M059J (cell line): ENCODE measurements at places on chromosomes 13 and 19.

DNA sequence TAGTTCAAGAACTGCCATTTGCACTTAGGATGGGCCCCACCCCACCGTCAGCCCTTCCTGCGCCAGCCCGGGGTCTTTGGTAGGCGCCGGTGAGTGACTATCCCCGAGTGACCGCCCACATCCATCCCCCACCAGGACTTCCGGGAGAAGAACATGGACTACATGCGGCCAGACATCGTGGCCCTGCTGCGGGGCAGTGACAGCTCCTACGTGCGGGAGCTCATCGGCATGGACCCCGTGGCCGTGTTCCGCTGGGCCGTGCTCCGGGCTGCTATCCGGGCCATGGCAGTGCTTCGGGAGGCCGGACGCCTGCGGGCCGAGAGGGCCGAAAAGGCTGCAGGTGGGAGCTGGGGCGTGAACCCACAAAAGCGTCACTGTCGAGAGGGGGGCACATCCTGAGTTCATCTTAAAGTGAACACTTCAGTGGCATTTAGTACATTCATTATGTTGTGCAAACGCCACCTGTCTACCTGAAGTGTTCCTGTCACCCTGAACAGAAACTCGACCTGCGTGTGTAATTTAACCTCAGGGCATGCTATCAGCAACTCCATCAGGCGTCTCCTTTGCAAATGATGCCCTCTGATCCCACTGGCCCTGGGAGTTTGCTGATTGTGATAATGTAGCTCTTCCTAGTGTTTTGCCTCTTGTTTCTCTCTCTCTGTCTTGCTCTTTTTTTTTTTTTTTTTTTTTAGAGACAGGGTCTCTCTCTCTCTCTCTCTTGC, 42.4 kb upstream of the USE1 start:
- DNase-seq = no peak

DNA sequence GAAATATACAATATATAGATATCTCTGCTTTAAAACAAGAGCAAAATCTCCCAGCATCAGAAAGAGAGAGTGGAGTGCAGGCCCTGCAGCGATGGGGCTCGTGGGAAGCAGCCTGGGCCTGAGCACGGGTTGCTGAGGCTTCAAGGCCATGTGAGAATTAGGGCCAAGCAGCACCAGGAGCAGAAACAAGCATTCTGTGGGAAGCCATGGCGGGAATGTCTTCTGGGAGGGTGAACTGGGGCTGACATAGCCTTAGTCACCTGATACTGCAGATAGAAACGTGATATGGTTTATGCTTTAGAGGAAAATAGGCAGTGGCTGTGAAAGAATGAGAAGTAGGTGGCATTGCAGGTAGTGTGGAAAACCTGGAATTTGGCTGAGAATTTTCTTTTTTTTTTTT, 472.3 kb downstream of the IRS2 start:
- DNase-seq = no peak

DNA sequence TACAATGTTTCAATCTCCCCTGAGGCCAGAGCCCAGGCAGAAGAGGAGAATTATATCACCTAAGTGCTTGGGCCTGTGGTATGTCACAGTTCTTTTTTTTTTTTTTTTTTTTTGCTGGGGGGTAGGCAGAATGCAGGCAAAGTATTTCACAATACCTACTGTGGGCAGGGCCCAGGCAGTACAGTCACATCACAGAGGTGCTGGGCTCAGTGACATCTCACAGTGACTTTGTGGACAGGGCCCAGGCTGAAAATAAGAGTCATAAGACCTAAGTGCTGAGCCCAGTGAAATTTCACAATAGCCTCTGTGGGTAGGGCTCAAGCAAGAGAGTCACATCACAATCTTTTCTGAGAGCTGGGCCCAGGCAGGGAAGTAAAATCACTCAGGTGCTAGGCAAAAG, 15.9 kb upstream of the ZNF208 start:
- DNase-seq = no peak

DNA sequence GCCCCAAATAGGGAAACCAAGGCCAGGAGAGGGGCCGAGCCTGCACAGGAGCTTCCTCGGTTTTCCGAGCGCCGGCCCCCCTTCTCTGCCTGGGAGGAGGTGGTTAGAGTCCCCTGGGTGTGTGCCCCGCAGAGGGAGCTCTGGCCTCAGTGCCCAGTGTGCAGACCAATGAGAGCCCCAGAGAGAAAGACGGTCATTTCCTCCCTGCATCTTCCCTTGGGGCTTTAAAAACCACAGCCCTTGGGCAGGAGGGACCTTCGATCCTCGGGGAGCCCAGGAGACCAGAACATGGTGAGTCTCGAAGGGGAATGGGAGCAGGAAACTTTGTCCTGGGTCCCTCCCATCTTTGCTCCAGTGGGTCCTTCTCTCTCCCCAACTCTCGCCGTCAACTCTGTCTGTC, at the start of gene C5AR1:
C5AR1 (plus strand) TSS at position 254 of the 400 bp plus-strand sequence; CDS start at position 289, 35 bp downstream.
- peak; percentile 29 for DNase-seq

DNA sequence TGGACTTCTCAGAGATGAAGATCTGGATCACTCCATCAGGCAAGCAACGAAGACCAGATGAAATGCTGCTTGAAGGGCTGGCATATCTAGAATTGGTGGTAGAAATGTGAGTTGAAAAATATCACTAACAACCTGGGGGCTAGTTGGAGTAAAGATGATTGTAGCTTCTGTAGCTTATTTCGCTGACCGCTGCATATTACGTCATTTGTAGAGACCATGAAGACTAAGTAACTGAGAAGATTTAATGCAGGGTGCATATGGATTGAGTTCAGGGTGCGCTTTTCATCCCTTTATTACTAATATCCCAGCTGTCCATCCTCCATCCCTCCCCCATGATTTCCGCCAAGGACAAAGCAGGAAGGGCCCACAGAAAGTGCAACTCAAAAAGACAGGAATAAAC, 1364.0 kb downstream of the PCDH9 start:
- DNase-seq = no peak

DNA sequence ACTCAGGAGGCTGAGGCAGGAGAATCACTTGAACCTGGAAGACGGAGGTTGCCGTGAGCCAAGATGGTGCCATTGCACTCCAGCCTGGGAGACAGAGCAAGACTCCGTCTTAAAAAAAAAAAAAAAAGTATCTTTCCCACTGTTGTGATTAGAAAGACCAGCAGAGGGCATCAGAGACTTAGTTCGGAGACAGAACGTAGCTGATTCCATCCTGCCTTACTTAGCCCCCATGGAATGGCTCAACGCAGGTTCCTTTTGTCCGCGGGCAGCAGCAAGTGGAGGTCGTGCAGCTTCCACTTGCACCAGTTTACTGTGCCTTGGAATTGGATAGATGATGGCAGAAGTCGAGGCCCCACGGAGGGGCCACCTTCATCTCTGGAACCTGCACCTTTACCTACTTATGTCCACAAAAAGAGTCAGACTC, 8.1 kb downstream of the TIMM29 start:
- DNase-seq = peak; percentile 79

DNA sequence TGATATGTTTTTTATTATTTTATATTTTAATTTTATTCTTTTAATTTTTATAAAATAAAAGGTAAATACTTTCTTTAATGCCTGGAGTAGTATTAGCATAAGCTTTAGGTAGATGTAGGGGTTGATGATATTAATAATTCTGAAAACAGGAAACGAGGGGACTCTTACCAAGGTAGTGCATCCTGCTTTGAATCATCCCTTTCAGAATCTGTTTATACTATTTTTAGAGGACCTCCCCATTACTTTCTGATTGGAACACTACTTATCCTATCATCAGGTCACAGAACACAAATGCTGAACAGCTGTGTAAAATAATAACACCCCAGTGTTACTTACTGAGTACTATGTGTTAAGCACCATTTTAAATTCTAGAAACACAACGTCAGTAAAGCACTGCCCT, 27.3 kb downstream of the COG6 start:
- no peak for DNase-seq

- no peak for DNase-seq
Measured at GRCh38 chr13:105608104-105608503, 927.4 kb downstream of the EFNB2 start.

GRCh38 chr13:106480351-106480910, 55.0 kb downstream of the EFNB2 start:
- no peak for DNase-seq

DNA sequence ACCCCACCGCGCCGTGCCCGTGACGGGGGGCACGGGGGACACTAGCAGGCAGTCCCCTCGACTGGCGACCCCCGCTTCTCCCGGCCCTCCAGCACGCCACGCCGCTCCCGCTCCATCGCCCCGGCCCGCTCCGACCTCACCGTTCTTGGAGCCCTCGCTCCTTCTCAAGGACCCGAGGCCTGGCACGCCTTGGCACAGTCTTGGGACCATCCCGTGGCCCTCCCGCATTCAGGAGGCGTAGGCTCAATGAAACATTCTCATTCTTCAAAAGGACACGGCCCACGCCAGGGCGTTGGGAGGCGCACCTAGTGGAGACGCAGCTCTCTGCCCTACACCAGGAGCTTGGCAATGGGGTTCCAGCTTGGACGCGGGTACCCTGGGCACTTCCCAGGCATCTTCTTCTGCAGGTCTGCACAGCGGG, 473 bp upstream of the CERS1 start:
- peak; percentile 56 for DNase-seq

GRCh38 chr19:53898166-53898565, 10.9 kb upstream of the CACNG7 start:
- DNase-seq = no peak

DNA sequence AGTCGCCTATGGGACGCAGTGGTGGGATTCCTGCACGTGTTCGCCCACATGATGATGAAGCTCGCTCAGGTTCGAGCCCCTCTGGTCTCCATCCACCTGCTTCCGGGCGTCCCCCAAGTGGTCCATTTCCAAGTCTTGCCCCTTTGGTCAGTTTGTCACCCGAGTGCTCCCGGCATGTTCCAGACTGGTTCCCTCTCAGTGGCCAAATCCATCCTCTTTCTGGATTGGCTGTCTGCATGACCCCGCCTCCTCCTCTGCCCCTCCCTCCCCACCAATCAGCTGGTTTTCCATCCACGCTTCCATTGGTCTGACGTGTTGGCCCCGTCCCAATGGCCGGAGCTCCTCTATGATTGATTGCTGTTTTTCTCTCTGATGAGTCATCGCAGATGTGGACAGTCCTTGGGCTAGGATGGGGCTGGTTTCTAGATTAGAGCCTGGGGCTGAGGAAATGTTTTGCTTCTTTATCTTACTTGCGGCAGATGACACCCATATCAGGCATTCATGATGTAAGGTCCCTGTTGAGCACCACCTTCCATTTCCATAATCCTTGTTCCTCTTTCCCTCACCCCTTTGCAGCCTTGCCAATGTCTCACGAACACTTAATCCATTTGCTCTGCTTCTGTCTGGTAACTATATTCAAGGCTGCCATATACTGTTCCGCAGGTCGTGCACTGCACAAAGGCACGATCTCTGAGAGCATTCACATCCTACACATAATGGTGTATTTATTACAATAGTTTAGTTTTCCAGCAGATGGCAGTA, 73.8 kb downstream of the MAP4K1 start:
- peak; percentile 97 for DNase-seq

GRCh38 chr13:109788372-109789111, 2.2 kb upstream of the IRS2 start:
- DNase-seq = no peak

DNA sequence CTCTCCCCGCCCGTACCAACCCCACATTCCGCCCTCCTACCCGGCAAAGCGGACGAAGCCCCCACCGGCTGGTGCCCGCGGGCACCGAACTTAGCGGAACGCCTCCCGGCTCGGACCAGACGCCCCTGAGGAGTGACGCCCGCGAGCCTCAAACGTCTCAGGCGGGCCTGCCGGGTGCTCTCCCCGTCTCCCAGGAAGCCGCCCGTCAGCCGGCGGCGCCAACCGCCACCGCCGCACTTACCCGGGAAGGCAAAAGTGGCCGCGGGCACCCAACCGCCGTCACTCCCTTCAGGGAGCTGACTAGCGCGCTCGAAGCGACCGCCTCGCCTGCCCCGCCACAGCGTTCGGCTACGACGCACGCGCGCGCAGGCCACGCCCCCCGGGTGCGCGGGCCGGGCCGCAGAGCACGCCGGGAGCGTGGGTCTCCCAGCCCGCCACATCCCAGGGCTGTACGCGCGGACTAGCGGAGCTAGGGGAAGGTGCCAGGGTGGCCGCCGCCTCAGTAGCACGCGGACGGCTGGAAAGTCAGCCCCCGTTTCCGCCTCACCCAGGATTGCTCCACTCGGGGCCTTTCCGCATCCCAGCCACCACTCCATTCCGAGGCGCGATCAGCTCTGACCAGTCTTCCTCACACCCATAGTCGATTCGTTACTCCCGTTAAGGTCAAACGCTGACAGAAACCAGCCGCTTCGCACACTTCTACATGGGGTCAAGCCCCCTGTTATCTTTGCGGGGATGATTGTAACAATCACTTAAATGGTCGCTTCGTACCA, at the start of gene TEX30:
TEX30 (minus strand) TSS at position 346 of the 773 bp plus-strand sequence. CDS start 3,760 bp downstream, outside the sequence.
- peak; percentile 81 for DNase-seq

GRCh38 chr13:21234526-21234925, 58.1 kb downstream of the MRPL57 start:
- DNase-seq = peak; percentile 69

- no peak for DNase-seq
Measured at GRCh38 chr13:91579320-91579719, 180.9 kb downstream of the GPC5 start.

- DNase-seq = no peak
Measured at GRCh38 chr13:51065372-51066090, 45.5 kb downstream of the C13orf42 start.

DNA sequence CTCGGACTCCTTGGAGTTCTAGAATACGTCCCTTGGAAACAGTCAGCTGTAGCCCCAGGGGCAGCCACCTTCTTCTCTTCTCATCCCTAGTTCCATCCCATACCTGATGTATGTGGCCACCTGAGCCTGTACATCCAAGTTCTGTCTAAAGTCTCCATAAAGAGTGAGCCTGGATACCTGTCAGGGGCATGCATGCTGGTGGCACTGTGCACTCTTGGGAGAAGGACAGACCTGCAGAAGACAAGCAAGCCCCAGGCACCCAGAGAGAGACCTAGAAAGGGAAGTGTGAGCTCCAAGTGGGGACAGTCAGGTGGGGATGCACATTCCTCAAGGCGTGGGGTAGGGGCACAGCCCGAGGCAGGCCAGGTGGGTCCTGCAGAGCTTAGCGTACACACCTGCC, 21.4 kb downstream of the SIAH3 start:
- DNase-seq = no peak

- DNase-seq = peak; percentile 29
Measured at GRCh38 chr13:33206425-33206824, 79.1 kb downstream of the STARD13 start.

- DNase-seq = no peak
Measured at GRCh38 chr13:104823071-104823470, 1712.4 kb downstream of the EFNB2 start.
